Testis (tissue), 5 donors: ENCODE measurements at places on chromosomes 4 and X. TPM values are rescaled to one million over a fixed set of nuclear protein-coding genes. Genes with fewer than 3 reads are reported as not detected.

APOOL gene
- 10.3 TPM for total RNA-seq

DNA sequence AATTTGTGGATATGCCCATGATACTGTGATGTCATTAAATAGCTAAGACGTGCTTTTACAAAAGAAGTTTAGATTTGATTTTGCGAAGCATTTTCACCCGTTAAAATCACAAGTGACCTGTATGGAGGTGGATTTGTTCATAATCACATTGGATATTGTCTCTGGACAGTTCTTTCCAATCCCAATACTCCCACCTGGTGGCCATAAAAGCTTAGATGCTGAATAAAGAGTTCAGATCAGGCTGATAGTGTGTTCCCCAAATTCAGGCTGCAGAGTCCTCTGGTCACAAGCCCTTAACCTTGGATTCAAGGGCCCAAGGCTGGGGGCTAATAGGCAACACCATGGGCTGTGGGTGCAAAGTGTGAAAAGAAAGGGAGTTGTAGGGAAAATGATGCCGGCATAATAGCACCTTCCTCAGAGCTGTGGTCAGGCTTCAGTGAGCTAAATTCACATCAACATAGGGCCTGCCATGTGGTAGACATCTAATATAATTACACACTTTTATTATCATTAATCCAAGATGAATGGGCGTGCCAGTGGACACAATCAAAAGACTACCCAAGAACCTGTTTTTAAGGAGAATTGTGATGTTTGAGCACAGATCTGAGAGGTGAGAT, 28.1 kb downstream of the SMIM43 start:
- H3K36me3 ChIP-seq, result no peaks in the 10 kb centered on the region
- H3K27ac ChIP-seq, result no peak overlapping the region
- H3K4me1 ChIP-seq, result no peaks in the 10 kb centered on the region
- H3K4me3 ChIP-seq, result no peak overlapping the region
- peak; percentile 49 for DNase-seq

DNA sequence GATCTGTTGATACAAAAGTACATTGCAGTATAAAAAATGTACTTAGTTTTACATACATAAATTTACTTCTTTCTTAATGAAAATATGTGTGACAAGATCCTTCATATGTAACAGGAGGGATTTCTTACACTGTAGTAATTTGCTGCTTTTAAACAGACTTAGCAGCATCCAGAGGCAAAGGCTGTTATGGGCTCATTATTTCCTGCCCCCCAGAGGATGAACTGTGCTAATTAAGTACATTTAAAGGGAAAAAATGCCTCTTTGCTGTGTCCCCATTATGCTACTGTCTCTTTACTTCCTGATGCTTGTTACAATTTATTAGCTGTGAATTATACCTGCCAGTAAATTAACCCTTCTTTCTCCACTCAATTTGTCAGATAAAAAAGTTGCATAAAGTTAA, 47.1 kb downstream of the NDST3 start:
- H3K4me1 ChIP-seq, result no peaks in the 10 kb centered on the region
- no peak overlapping the region for H3K27ac ChIP-seq
- DNase-seq, result no peak
- no peak overlapping the region for H3K4me3 ChIP-seq
- no peaks in the 10 kb centered on the region for H3K36me3 ChIP-seq

GRCh38 chr4:15153662-15154061, 151.4 kb downstream of the CPEB2 start:
- H3K36me3 ChIP-seq, result no peaks in the 10 kb centered on the region
- H3K4me3 ChIP-seq, result no peak overlapping the region

DNA sequence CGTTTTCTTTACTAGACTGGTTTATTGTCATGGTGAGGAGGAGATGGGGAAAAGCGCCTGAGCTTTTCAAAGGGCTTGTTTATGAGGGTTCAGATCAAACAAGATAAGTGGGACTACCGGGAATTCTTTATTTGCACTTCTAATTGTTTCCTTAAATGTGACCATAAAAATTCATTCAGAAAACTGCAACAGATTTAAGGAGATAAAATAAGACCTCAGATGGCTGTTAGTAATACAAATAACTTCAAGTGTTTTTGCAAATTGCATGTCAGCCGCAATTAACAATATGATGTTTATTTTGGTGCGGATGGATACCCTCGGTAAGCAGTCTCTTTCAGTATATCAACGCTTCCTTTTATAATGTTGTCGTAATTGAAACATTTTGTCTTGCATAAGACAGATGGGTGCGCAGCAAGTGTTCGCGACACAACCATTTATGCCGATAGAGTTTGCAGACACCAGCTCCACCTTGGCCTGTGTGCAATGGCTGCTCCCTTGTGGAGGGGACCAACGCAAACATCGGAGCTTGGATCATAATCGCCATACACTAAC, 151.0 kb downstream of the C4orf33 start:
- no peaks in the 10 kb centered on the region for H3K27me3 ChIP-seq
- no peaks in the 10 kb centered on the region for H3K4me1 ChIP-seq
- DNase-seq, result no peak
- no peak overlapping the region for H3K27ac ChIP-seq
- no peaks in the 10 kb centered on the region for H3K36me3 ChIP-seq
- no peak overlapping the region for H3K4me3 ChIP-seq

DNA sequence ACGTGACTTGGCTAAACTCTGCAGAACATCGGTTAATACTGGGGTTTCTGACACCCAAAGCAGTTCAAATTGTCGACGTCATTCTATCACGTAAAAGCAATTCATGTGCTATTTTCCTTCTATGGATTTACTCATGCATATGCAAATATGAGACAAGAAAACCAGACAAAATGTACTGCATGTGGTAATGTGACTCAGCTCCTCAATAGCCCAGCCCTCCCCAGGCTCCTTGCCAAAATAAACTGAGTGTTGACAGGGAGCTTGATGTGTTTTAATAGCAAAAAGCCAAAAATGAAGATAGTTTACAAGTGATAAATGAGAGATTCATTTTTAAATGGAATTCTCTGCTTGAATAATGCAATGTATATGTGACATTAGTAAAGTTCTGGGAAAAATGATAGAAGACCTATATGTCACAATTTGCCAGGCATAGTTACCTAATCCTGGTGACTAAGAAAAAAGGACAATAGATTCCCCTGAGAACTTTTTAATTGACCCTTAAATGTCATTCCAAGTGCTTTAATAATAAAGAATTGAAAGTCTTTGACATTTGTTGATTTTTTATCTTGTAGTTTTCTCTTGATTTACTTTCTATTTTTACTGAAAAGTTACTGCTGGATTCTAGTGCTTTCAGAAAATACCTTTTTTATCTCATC, 1700.6 kb upstream of the TENM3 start:
- no peak overlapping the region for H3K4me3 ChIP-seq
- H3K27ac ChIP-seq, result no peak overlapping the region
- H3K36me3 ChIP-seq, result no peaks in the 10 kb centered on the region
- DNase-seq, result no peak
- H3K27me3 ChIP-seq, result no peaks in the 10 kb centered on the region

NWD2 gene
- 0.50 TPM for total RNA-seq

ZNF157 gene
- 0.63 TPM for total RNA-seq

TMPRSS11D gene
- not detected for total RNA-seq
